ENCODE measurements at places on chromosomes 2 and 18.

DNA sequence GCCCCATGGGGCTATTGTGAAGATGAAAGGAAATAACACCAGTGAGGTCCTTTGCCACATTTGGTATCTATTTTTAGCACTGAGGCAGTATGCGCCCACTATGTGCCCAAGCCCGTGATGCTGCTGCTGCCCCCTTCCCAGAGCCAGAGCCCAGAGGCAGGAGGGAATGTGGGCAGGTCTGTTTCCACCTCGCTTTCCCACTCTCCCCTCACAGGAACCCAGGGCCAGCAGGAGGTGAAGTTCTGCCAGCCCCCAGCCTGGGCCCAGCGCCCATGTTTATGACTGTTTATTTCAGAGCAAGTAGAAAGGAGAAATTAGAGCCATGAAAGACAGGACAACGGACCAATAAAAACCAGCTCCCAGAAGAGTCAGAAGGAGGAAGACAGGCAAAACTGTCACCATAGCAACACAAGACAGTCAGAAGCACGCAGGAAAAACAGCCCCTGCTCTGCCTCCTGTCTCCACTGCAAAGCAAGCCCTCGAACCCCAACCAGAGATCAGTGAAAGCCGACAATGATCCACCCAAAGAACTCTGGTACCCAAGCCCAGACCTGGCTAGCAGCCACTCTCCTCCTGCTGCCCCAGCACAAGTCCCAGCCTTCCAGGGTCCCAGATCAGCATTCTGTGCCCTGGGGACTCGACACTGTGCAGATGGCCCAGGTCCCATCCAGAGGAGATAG, 1.4 kb downstream of the CYRIA start:
- no peak for DNase-seq

GRCh38 chr18:58552057-58552461, 76.8 kb downstream of the ALPK2 start:
- no peak for DNase-seq

GRCh38 chr18:5285326-5285725, 10.2 kb downstream of the ZBTB14 start:
- no peak for DNase-seq

DNA sequence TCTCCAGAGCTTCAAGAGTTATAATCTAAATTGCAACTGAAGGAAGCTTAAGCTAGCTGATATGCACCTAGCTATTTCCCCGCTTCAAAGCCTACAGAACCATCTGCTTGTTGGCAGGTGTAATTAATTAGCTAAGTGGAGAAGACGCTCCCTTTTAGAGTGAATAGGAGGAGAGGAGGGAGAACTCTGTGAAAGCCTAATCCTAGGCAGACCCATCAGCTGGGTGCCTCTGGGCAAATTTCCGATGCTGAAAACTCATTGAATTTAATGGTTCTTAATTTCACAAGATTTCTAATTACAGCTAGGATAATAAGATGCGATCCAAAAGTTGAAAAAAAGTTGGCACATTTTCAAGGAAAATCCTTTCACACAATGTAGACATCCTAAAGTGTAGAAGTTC, 735.9 kb downstream of the ERBB4 start:
- no peak for DNase-seq

- peak; percentile 22 for DNase-seq
Measured at GRCh38 chr2:191878548-191879279, 31.8 kb upstream of the CAVIN2 start.

GRCh38 chr2:162992828-162993227, 154.3 kb upstream of the KCNH7 start:
- no peak for DNase-seq

DNA sequence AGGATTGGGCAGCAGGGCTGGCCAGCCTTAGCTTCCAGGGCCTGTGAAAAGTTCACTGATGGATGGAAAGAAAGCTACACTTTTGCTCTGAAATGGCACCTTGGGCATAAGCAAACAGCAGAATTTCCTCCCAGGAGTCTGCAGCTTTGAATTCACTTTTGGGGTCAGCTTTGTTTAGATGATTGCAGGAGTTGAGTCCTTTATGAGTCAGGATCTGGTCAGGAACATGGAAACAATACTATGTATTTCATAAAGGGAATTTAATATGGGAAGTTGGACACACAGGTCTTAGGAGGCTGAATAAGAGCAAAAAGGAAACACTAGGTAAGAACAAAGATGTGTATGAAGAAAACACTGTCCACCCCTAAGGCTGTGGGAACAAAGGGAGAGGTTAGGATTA, 345.3 kb downstream of the TSN start:
- DNase-seq = no peak

- DNase-seq = peak; percentile 31
Measured at GRCh38 chr2:222859786-222860612, 837 bp upstream of the ACSL3 start.

DNA sequence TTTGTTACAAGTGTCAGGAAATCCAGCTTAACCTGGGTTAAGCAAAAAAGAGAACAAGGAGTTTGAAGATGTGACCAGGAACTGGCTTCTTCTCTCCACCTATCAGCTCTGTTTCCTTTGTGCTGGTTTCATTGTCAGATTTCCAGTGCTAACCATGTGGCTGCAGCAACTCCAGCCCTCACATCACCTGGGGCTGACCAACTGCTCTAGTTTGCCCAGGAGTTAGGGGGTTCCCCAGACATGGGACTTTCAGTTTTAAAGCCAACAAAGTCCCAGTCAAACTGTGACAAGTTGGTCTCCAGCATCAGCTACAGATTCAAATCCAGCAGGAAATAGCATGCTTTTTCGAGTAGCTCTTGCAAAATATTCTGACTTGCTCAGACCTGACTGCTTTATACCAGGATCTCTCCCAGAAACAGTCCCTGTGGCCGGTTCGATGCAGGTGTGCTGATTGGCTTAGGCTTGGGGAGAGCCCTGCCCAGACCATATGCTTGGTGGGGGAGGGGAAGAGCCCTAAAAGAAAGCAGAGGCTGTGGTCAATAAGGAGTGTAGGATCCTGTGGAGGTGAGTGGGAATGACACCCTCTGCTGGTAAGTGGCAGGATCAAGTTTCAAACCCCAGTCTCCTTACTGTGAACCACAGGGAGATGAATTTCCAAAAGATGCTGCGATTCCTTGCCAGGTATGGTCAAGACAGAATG, 49.5 kb downstream of the KCNE4 start:
- DNase-seq = peak; percentile 80

DNA sequence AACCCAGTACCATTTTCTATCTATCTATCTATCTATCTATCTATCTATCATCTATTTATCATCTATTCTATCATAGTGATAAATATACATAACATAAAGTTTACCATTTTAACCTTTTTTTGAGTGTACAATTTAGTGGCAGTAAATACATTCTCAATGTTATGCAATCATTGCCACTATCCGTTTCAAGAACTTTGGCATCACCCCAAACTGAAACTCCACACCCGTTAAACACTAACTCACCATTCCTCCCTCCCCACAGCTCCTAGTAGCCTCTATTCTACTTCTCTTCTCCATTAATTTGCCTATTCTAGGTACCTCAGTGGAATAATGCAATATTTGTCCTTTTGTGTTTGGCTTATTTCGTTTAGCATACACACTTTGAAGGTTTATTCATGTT, 82.5 kb upstream of the KCNE4 start:
- DNase-seq = no peak

DNA sequence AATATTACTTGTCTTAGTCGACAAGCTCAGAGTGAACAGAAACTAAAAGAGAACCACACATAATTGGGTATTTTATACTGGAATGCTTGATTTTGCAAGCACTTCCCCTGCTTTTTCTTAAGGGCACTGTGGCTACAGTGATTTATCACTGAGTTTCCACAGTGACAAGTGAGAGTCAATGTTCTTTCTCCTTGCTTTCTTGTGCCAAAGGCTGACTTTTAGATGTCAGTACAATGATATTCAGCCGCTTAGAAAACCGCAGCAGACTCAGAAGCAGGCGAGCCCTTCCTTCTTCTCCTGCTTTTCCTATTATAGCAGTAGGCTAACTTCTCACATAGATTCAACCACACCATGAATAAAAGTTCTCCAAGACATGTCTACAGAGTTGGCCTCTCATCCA, 1603.6 kb upstream of the NXPH2 start:
- DNase-seq = no peak

DNA sequence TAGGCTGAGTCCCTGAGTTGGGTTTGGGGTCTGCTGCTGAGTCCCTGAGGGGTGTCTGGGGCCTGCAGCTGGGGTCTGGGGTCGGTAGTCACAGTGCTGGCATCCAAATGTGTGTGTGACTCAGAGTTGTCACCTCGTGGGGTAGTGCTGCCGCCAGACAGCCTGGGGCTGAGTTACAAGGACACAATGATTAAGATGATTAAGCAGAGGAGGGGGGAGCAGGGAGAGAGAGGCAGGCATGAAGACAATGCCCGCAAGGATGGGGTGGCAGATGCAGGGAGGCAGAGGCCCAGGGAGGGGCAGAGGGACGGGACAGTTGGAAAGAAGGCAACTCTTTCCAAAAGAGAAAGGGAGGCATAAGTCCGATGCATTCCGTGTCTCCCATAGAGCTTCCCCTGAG, 120.2 kb downstream of the CELF4 start:
- DNase-seq = no peak

DNA sequence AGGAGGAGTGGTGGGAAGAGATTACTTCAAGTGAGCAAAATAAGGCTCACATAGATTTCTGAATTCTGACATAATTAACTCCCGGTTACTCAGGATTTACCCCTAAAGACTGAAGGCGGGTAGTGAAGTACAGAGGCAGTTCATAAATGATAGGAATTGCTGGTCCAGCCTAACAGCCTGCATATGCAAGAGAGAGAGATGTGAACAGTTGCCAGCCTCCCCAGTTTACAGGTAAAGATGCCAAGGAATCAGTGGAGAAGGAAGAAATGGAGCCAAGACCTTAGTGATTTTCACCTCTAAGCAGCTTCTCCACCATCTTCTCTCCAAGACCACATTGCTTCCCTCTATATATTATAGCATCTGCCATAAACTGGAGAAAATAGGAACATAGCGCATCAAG, 91.8 kb upstream of the THUMPD2 start:
- DNase-seq = no peak

GRCh38 chr2:204914708-204915107, 369.4 kb downstream of the PARD3B start:
- DNase-seq = no peak

- no peak for DNase-seq
Measured at GRCh38 chr18:34880882-34881834, 160.1 kb upstream of the MAPRE2 start.

DNA sequence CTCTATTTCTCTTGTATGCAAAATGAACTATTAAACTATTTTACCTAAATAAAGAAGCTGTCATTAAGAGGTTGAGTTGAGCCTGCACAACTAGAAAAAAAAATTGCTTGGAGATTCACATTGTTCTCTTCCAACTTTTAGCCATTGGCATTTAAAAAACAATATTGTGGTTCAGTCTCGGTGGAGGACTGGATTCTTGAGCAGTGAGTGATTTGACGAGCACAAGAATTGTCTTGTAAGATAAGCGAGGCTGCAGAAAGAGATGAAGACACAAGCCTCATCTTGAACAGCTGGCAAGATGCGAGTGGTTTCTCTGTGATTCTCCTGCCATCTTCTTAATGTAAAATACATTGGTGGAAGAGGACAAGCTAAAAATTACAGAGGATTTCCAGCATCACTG, 67.0 kb downstream of the GALR1 start:
- no peak for DNase-seq

- no peak for DNase-seq
Measured at GRCh38 chr2:37203708-37204107, 7.4 kb downstream of the CEBPZOS start.

- peak; percentile 34 for DNase-seq
Measured at GRCh38 chr2:47218066-47218581, 63.0 kb upstream of the STPG4 start.

- DNase-seq = no peak
Measured at GRCh38 chr2:136531731-136532130, 233.6 kb upstream of the THSD7B start.

Data from iPS-NIHi11 (cell line).